ENCODE measurements at places on chromosomes 4 and X.

GRCh38 chr4:169440446-169440845, 169.7 kb upstream of the SH3RF1 start:
- DNase-seq = no peak

DNA sequence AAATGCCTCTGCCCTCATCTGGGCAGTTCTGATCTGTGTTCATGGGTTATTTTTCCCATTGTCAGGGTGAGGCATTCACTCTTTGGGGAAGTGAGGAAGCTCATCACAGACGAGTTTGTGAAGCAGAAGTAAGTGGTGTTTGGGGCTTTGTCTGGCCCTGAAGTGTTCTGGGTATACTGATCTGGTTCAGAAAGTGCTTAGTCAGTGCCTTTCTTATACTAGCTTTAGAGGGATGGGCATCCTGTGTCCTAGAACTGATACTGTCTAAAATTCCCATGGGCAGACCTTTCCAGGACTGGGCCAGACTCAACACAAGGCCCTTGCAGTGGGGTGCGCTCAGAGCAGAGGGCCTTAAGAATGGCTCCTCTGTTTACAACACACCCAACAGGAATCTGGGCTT, 6.4 kb downstream of the TRO start:
- DNase-seq = no peak

DNA sequence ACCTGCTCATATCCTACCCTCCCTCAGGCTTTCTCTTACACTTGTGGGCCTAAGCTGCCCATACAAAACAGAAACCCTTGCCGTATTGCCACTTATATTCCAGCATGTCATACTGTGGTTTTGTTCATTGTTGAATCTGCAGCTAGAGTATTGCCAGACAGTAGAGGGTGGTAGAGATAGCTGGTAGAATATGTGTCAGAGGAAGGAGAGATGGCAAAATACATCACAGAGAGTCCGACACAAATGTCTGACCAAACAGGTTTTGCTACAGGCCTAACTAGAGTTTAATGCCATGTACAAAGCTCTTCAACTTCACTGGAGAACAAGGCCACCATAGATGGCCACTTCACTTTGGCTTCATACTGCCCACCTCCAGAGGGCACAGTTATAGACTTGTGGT, 160.1 kb downstream of the EFHC2 start:
- no peak for DNase-seq

DNA sequence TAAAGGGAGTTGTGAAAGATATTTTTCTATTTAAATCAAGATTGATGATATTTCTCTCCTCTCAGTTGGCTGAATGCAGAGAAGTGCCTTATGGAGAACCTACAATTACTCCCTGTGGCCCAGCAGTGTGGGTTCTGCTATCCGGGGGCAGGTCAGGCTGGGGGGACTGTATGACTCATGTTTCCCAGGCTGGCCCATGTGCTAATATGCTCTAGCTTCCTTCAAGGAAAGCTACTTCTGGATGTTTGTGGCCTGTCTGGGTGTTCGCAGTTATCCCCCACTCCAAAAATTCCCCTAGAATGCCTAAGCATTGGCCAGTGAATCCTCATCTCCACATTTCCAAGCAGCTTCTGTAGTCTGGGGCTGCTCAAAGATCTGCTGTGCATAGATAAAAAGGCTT, 58.9 kb upstream of the SPP1 start:
- DNase-seq = peak; percentile 5

GRCh38 chr4:151690876-151691275, 69.9 kb downstream of the GATB start:
- DNase-seq = no peak

GRCh38 chr4:37891260-37892159, 626 bp downstream of the TBC1D1 start:
- peak; percentile 39 for DNase-seq

- no peak for DNase-seq
Measured at GRCh38 chr4:24655971-24656370, 71.6 kb upstream of the DHX15 start.

DNA sequence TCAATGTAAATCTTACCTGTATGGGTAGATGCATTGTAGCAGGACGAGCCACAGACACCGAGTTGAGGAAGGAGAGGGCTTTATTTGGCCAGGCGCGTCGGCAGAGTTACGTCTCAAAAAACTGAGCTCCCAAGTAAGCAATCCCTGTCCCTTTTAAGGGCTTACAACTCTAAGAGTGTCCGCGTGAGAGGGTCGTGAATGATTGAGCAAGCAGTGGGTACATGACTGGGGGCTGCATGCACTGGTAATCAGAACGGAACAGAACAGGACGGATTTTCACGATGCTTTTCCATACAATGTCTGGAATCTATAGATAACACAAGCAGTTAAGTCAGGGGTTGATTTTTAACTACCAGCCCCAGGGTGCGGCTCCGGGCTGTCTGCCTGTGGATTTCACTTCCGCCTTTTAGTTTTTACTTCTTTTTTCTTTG, 524.9 kb upstream of the HTR2C start:
- DNase-seq = no peak

DNA sequence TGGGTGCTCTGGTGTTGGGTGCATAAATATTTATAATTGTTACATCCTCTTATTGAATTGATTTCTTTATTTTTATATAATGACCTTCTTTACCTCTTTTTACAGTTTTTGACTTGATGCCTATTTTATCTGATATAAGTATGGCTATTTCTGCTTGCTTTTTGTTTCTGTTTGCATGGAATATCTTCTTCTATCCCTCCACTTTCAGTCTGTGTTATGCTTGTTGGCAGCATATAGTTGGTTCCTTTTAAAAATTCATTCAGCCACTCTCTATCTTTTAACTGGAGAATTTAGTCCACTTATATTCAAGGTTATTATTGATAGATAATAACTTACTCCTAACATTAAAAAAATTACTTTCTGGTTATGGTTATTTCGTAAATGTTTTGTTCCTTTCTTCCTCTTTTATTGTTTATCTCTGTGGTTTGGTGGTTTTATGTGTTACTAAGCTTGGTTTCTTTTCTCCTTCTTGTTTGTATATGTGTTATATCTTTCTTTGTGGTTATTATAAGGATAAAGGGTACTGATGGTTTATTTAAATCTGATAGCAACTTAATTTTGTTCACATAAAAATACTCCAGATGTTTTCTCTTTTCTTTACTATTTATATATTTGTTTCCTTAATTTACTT, 69.5 kb downstream of the IL15 start:
- DNase-seq = no peak

DNA sequence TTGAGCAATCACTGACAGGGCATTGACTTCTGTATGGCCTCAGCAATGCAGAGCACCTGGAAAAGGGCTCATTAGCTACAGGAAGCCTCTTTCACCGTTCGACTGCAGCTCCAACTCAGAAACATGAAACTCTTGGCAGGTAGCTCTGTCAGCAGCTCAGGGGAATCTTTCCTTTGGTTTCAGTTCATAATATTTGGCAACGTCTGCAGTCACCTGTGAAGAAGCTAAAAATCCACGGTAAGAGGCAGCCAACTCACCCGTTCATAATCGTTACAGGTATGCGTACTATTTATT, 354.9 kb downstream of the CAMK2D start:
- no peak for DNase-seq

- peak; percentile 4 for DNase-seq
Measured at GRCh38 chrX:96407072-96407471, 277.6 kb upstream of the DIAPH2 start.

DNA sequence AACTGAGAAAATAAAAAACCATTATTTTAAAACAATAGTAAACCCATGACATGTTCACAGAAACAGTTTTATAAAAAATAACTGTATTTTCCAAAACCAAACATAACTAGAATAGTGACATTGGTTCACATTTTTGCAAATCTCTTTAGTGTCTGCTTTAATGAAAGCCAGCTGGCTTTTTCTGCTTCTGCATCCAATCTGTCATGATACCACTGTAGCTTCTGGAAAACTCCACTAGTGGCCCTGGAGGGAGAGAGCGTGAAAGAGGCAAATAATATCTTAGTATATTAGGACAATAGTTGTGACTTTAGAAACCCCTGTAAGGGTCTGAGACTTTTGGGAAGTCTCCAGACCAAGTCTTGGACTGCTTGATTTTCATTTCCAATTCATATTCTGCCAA, 31.1 kb downstream of the FGFBP1 start:
- DNase-seq = no peak

DNA sequence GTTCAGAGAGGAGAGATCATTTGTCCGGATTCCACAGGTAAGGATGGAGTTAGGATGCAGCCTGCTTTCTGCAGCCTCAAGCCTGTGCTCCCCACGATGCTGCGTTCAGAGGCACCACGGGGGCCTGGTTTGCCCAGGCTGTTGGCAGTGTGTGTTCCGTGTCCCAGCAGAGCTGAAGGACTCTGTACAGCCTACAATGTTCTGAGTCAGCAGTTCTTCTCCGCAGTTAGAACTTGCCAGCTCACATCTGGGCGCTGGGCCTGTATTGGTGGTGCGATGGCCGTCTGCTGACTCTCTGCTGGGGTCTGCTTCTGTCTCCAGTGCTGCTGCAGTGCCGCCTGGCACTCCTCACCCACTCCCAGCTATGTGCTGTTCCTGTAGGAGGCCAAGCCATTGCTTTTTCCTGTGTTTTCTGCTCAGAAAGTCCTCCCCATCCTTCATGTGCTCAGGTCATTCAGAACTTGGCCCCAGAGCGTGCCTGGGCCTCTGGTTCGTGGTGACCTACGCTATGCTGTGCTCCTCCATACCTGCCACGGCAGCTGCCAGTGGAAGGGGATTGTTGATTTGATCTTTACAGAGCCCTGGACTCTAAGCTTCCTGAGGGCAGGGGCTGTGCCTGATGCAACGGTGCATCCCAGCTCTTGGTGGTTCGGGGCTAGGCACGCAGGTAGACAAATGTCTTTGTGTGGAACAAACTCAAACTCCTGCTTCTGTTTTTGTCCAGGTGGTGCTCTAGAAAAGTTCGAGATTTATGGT, 42.6 kb upstream of the TADA2B start:
- DNase-seq = no peak

DNA sequence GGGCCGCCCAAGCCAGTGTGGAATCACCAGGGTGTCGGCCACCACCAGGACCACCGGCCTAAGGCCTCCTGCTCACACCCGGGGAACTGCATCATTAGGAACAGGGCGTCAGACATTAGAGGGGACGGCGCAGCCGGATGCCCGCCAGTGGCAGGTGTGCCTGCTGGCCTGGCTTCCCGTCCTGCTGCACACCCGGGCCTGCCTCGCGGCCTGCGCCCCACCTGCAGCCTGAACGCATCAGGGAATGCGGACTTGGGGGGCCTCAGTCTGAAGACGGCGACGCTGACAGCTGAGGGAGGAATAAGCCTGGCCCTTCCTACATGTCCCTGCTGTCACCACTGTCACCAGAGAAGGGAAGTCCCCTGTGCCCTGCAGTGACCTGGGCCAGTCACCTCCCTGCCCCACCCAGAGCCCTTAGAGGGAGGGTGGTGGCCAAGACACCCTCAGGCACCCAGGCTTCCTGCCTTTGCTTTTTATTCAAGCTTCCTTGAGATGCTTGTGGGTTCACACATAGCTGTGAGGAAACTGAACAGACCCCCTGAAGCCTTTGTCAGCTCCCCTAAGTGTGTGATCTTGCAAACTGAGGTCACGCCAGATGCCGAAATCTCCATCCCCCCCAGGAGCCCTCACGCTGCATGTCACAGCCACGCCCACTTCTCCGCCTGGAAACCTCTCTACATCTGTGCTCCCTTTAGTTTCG, 3.2 kb downstream of the DGKQ start:
- DNase-seq = no peak

DNA sequence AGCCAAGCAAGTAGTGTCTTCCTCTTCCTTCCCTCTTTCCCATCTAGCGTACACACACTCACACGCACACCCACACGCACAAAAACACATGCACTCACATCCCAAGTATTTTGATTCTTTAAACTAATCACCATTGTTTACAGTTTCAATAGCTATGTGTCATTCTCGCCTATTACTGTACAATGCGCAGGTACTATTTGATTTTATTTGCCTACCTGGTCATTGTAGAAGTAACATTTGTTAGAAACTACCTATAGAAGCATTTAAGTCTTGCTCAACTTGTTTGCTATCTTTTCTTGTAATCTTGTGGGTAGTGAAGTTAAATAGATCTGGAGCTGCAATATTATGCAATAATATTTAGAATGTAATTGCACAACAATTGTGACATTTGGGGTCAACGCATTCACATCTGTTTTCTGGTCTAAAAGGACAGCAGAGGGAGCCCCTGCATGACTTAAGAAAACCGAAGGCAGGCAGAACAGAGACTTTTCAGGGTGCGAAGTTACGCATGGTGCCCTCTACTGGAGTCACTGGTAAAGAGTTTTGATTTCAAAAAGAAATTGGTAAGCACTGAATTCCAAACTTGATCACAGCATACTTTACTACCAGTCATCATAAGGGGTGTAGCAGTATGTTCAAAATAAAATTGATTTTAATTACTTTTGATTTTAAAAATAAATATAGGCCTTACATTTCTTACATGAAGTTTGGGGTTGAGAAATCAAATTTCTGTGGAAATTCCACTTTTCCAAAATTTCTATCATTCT, 503.3 kb upstream of the FAM241A start:
- DNase-seq = peak; percentile 62

- DNase-seq = no peak
Measured at GRCh38 chr4:100569196-100569595, 51.4 kb upstream of the EMCN start.

DNA sequence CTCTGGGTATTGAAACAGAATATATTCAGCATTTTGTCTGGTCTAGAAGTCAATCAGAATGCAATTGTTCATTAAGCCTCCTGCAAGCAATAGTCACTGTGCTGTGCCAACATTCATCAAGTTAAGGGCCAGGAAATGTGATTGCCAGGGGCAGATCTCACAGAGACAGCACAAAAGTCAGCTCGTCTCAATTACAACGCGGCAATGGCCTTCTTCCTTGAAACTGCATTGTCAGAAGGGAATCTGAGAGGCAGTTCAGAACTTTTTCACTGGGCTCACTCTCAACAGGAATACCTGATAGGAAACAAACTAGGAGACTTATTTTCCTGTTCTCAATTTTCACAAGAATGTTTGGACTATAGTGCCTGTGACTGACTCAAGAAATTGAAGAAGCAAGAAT, 131.1 kb upstream of the NR3C2 start:
- DNase-seq = no peak

- no peak for DNase-seq
Measured at GRCh38 chrX:139905051-139905450, 27.8 kb downstream of the ATP11C start.

GRCh38 chr4:61918987-61919386, 718.9 kb downstream of the ADGRL3 start:
- no peak for DNase-seq

GRCh38 chr4:8117278-8117682, 41.3 kb downstream of the ABLIM2 start:
- peak; percentile 68 for DNase-seq

- DNase-seq = no peak
Measured at GRCh38 chr4:111836601-111837000, 308.7 kb upstream of the FAM241A start.

- DNase-seq = no peak
Measured at GRCh38 chrX:148069759-148070503, 88.8 kb downstream of the FMR1NB start.

DNA sequence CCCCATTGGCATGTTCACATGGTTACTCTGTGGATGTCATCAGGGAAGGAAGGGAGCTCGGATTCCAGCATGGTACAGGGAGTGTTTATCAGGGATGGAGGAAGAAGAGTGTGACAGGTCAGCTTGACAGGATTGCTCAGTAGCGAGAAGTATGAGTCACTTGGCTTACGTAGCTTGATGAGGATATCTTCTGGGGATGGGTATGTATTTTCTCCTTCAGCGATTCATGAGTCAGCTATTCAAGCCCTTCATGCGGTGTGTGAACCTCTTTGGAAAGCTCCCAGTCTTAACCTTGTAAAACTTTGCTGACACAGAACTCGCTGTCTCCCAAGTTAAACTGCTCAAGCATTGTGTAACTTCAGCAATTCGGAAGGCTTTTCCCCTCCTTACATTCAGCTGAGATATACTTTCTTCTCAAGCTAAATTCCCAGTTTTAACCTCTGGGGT, 275.4 kb downstream of the ARHGAP10 start:
- DNase-seq = peak; percentile 83

Measured in Daoy (cell line).